RCC 7860 (cell line): ENCODE measurements at places on chromosomes 11 and 22.

- DNase-seq: no peak
Measured at GRCh38 chr11:35365395-35365794, 54.0 kb downstream of the SLC1A2 start.

DNA sequence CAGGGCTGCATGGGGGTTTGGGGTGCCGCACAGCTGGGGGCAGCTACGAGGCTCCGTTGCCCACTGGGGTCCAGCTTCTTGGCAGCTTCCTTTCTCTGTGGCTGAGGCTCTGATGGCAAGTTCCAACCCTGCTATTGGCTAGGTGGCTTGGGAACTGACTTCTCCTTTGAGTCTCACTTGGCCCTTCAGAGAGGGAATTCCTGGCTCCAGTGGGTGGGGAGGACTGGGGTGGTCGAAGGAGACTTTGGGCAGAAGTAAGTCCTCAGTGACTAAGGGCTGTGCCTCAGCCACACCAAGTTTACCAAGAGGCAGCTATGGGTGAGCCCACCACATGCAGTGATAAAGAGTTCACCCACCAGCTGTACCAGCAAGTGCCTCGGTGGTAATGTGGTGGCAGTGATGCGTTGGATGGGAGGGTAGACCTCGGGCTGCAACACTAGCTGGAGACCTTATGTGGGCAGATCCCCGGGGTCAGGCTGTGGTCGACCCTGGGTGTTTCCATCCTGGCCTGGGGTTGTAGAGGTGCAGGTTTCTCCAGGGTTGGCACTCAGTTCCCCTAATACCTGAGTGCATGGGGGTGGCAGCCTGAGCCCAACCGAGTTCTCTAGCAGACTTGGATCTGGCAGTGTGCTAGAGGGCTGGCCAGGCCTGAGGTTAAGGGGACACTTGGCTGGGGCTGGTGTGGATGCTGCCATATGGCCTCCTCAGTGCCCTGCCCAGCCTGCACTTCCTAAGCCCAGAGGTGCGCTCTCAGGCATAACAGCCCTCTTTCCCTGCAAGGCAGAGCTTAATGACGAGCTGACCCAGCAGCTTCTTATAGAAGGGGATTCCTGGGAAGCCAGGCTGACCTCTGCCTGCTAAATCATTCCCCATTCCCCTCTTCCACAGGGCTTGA lies 197.0 kb upstream of the CADM1 start:
- DNase-seq: no peak

DNA sequence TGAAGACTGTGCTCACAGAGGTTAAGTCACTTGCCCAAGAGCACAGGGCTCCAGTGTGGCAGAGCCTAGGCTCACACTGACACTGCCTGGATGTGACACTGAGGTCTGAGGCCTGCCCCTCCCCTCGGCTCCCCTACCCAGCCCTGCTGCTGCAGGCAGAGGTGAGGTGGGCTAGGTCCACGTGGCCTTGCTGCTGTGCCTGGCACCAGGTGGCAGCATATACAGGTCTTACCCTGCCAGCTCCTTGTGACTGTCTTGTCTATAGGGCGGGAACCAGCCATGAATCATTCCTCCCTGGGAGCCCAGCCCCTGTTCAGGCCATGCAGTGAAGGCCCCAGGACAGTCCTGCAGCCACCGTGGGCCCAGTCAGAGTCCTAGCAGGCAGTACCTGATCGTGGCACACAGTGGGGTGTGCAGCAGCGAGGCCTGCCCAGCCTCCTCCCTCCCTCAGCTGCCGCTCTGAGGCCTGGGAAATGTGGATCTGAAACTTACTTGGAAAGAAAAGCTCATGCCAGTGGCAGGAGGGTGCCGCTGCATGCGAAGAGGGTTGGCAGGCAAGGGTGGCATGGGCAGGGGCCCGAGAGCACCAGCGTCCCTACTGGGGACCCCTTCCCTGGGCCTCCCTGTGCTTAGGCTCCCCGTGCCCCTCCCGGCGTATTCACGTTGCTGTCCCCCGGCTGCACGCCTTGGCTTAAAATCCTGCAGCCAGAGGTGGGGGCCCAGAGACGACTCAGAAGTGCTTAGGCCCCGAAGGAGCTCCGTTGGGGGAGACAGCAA lies 1.2 kb upstream of the CERK start:
- no peak for DNase-seq

DNA sequence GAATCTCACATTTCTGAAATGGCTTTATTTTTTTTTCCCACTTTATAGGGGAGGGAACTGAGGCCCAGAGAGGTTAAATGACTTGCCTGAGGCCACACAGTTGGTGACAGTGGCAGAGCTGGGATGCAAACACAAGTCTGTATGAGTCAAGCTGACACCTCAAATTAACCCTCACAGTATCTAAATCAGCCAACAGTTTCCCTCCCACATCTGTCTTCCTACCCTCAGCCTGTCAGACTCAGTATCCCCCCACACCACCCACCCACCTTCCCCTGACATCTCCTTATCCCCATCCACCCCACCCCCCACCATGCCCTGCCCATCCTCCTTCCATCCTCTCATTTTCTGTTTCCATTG lies 95.2 kb downstream of the TP53I11 start:
- DNase-seq: no peak

DNA sequence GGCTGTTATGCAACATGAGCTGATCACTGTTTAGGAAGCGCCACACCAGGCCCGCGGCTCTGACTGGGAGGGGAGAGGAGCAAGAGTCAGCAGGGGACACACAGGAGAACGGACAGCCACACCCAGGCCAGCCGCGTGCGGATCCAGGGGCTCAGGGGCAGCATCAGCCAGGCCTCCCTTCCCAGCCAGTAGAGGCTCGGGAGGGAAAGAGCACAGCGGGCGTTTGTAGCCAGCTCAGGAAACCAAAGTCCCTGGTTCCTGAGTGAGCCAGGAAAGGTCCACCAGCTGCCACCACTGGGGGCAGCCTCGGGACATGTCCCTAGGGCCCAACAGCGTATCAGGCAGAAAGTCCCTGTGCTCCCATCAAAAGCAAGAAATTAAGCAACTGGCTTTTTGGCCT lies 71.8 kb upstream of the PITPNB start:
- DNase-seq: no peak

DNA sequence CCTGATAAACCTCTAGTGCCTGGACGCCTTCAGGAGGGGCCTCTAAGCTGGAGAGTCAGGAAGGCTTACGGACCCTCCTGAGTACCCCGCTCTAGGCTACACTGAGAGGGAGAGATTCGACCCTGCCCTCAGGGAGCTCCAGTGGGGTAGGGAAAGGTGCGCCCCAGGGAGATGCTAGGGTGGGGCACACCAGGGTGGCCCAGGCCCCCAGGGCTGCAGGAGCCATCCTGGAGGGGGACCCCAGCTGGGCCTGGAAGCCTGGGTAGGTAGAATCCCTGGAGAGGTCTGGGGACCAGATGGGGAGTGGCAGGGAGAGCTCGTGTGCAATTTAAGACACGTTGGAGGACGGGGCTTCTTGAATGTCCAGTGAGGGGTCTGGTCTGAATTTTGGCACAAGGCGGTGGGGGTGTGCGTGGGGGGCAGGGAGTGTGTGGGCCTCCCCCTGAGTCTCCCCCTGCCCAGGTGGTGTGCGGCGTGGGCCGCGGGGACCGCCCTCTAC lies 4.7 kb downstream of the CARNS1 start:
- no peak for DNase-seq
